ENCODE measurements at places on chromosomes 7 and 10.

DNA sequence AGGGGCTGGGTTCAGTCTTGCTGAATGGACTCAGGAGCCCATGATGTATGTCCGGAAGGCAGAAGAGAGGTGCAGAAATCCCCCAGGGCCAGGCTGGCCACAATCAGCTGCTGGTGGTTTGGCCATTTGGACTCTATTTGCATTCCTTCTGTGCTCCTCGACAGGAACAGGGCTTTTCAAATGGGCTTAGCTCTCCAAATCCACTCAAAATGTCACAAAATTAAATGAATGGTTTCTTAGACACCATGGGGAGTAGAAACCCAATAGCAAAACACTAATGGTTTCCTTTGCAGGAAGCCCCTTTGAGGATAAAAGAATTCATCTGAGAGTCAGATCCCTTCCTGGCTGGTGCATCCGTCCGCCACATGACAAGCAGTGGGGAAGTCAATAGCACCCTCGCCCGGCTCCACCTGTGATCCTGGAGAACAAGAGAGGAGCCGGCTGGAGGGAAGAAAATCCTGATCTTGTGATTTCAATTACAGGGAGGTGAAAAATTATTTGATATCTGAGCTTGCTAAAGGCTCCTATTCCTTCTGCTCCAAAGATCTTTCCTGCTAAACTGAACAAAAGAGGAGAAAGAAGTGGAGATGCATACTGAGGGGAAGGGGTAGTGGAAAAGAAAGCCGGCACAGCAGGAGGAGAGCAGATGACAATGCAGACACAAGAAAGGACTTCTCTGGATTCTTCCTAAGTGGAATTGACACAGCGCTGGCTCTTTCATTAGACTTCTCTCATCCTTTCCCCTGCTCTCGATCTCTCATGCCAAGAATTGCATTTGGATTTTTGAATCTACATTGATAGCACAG lies 190.7 kb downstream of the C7orf25 start:
- DNase-seq: no peak

GRCh38 chr10:67119651-67120050 lies 193.8 kb downstream of the LRRTM3 start:
- no peak for DNase-seq

- no peak for DNase-seq
Measured at GRCh38 chr7:135388616-135389015, 121.3 kb downstream of the CNOT4 start.

DNA sequence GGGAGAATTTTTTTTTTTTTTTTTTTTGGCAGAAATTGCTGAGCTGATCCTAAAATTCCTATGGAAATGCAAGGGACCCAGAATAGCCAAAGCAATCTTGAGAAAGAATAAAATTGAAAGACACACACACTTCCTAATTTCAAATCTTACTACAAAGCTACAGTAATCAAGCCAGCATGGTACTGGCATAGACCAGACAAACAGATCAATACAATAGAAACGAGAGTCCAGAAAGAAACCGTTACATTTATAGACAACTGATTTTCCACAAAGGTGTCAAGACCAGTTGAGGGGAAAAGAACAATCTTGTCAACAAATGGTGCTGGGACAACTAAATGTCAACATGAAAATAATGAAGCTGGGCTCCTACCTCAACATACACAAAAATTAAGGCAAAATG lies 34.5 kb downstream of the LARP4B start:
- no peak for DNase-seq

- no peak for DNase-seq
Measured at GRCh38 chr10:91931526-91932190, 8.1 kb downstream of the BTAF1 start.

DNA sequence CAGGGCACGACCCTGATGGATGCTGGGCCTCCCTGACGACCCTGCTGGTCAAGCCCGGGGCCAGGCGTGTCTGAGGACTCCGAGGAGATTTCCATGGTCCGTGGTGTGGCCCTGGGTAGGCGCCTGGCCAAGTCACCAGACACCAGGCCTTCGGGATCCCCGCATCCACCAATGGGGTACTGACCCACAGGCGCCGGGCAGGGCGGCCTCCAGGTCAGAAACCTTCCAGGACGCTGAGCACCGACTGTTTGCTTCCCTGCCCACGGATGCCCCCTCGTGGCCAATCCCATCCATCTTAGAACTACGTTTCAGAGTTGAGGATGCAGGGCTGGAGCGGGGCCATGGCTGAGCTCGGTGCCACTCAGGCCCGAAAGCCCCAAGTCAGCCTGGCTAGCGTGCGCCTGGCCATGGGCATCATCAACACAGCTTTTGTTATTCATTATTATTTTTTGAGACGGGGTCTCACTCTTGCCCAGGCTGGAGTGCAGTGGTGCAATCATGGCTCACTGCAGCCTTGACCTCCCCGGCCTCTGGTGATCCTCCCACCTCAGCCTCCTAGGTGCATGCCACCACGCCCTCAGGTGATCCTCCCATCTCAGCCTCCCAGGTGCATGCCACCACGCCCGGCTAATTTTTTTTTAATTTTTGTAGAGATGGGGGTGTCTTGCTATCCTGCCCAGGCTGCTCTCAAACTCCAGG lies 7.1 kb upstream of the AMZ1 start:
- peak; percentile 52 for DNase-seq

- DNase-seq: no peak
Measured at GRCh38 chr7:101922631-101923601, 105.5 kb downstream of the CUX1 start.

GRCh38 chr7:11970132-11970531 lies 138.1 kb upstream of the THSD7A start:
- DNase-seq: no peak

DNA sequence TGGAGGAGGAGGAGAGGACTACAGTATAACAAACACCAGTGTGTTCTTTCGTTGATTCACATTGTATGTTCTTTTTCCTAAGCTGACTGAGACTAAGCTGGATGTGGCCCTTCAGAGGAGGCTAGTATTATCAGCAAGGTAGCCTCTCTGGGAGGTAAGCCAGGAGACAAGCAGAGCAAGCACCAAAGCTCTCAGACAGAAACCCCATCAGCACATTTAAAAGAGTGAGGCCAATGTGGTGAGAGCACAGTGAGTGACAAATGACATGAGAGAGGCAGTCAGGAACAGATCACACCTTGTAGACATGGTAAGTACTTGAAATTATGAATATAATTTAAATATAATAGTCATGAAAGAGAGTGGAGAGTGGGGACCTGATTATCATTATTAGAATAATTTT lies 107.6 kb downstream of the KMT2C start:
- DNase-seq: no peak

DNA sequence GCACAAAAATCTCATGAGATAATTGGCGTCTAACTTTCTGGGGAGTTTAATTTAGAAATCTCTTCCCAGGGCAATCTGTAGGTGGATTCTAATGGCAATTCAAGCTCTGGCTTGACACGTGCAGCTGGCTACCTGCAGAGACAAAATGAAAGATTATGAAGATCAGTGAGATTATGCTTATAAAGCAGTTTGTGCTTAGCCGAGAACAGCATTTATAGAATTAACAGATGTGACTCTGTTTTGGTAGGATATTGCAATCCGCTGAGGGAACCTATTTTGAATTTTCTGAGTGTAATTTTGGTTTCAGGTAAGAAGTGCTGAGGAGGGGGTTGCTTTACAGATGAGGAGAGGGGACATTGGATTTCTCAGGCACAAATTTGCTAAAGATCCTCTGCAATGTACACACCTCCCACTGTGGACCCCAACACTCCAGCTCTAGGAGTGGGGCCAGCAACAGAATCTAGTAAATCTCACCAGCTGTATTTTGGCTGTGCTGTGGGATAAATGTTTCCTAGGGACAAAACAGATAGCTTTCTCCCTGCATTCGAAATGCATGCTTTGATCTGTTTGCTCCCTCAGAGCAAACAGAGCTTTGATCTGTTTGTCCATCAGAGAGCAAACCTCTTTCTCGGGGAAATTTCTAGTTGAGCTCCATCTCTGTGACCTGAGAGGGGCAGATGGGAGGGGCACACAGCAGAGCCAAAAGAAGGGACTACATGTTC lies 7.4 kb downstream of the GJD4 start:
- DNase-seq: no peak

DNA sequence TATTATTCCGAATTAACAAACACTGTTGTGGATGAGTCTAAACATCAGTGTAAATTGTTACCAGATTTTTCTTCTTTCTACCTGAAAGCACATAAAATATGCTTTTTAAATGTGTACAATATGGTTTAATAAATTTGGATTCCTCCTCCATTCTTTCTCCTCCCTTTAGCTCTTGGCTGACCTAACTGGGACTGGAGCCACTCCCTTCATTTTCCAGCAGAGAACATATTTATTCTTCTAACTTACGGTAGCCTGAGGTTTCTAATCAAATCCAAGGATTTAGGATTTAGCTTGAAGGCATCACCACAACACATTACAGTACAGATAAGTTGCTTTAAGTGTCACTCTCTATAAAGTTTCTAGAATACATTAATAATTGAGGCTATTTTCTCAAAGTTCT lies 88.2 kb upstream of the SEMA3C start:
- DNase-seq: no peak

DNA sequence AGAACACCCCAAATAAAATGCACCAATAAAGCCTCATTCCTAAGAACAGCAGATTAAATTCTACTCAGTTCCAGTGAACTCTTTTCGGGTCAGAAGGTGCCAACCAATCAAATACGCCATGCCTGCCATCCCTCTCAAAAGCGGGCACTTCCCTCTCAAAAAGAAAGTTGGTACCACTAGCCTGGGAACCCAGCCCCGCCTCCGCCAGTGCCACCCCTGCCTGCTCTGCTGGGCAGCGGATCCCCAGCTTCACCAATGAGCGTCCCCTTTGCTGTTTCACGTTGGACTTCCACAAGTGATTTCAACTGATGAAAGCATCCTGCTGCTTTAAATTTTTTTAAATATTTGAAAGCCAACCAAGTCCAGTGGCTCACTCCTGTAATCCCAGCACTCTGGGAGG lies 33.2 kb upstream of the PROSER2 start:
- no peak for DNase-seq

DNA sequence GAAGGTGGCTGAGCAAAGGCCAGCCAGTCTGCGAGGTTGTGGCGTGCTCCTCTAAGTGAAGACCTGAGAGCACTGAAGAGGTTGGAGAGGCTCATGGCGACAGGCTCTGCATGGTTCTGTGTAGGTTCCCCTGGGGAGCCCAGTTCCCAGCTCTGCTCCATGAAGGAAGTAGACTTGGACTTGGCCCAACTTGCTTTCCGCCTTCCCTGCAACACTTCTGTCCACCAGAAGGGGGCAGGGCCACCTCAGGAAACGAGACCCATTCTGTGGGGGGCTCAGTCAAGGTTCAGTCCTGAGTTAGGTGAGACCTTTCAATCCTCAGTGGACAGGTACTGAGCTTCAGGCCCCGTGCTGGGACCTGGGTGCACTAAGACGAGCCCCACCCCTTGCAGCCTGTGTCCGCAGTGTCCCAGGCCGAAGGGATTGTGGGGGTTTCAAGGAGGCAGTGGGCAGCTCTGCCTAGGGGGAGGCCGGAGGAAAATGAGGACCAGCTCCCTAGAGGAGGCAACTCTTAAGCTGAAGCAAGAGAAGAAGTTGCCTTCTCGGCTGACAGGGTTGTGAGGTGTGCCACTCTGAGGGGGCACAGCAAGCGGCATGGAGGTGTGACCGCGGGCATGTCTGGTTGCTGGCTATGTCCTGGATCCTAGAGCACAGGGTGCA lies 15.0 kb upstream of the PCBD1 start:
- DNase-seq: peak; percentile 27

DNA sequence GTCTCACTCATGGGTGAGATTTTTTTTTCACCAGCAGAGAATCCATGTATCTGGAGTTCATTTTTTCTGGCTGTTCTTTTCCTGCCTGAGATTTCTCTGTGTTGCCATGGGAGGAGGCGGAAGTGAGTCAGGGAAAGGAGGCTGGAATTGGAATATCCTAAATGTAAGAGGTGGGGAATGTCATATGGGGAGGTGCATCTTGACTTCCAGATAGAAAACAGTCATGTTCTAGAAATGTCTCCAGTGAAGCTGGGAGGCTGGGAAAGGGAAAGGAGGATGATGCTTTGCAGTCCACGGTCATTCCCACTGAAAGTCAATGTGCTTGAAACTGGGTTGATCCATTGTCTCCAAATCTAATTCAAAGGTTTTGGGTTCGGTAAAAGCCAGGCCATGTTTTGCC lies 39.7 kb upstream of the HPS1 start:
- no peak for DNase-seq

DNA sequence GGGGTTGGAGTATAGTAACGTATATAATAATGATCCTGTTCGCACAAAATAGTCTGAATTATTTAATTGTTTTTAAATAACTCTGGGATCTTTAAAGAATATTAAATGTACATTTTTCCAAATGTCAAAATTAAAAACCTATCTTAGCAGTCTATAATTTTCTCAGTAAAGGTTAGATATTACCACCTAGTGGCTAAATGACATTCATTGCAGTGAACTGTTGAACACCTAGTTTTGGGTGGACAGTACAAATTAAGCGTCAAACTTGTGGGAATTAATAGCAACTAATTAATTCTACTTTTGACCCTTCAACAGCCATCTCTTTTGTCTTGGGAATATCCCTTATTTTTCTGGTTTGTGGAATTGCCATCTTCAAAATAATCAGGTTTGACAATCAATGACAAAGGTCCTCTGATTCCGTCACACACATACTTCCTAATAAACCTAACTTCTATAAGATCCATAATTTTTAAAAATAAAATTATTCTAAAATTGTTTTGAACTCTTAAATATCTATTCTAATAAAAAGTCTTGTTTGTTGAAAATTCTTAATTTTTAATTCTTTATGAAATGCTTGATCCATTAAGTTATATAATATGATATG lies 165.7 kb downstream of the SEMA3D start:
- DNase-seq: no peak

GRCh38 chr10:99297033-99297432 lies 32.1 kb upstream of the CNNM1 start:
- no peak for DNase-seq

GRCh38 chr10:114278140-114278883 lies 39.3 kb downstream of the VWA2 start:
- DNase-seq: no peak

DNA sequence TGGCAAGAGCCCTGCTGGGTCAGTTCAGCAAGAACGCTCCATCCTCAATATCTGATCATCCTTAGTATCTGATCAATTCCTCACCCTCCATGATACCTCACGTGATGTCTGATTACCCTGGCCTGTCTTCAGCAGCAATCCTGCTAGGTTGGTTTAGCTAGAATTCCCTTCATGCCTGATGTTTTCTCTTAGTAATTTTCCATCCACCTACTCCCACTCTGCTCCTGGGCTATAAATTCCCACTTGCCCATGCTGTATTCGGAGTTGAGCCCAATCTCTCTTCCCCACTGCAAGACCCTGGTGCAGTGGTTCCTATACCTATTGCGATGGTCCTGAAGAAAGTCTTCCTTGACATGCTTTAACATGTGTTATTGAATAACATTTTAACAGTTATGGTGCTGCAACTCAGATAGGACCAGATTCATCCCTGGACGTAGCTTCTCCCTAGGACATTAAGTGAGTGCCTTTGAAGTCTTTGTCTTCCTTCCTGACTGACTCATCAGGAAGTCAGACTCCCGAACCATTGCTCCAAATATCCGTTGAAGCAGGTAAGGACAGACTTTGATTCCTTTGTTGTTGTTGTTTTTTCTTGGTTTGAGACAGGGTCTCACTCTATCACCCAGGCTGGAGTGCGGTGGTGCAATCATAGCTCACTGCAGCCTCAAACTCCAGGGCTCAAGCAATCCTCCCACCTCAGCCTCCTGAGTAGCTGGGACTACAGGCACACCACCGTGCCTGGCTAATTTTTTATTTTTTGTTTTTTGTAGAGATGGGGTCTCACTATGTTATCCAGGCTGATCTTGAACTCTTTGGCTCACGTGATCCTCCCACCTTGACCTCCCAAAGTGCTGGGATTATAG lies 29.4 kb upstream of the CLDN3 start:
- DNase-seq: no peak

GRCh38 chr10:69786791-69787190 lies 14.9 kb upstream of the COL13A1 start:
- DNase-seq: no peak

All from CD4-positive, alpha-beta T cell treated with Interleukin-17A for 1 hour (primary cell).